EL (cell line): ENCODE measurements at places on chromosomes 4 and X.
A peak's percentile ranks its signal among the peaks of the same experiment; 100 is the strongest.

GRCh38 chr4:107725281-107725859, 5.3 kb upstream of the PAPSS1 start:
- DNase-seq, result peak; percentile 73

DNA sequence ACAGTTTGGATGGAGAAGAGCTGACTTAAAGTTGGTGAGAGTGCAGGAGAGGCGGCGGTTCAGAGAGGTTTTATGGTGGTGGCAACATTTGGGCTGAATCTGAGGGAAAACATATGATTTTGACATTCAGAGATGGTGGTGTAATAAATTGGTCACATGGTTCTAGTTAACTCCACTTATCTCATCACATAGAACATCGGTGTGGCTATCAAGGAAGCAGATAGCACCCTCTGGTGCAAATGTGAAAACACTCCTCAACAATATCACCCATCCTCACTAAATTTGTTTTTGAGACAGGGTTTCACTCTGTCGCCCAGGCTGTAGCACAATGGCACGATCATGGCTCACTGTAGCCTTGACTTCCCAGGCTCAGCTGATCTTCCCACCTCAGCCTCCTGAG, 28.8 kb downstream of the SUPT20HL2 start:
- no peak for DNase-seq

GRCh38 chrX:124348885-124349453, 2.6 kb downstream of the SH2D1A start:
- no peak for DNase-seq

DNA sequence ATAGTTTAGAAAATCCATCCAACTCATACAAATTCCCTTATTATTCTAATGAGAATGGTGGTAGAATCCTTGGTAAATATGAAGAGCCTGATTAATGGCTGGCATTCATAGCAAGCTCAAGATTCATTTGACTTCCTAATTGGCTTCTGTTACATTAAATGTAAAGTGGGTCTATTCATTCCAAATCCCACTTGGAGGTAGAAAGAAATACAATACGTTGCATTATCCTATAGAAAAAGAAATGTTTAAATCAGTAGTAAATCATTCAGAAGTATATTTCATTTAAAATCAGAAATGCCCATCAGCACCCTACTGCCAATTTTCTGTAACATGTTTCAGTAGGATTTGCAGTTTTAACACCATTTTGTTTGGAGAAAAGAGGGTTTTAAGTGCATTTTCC, 6.7 kb downstream of the ADGRG4 start:
- DNase-seq, result no peak

DNA sequence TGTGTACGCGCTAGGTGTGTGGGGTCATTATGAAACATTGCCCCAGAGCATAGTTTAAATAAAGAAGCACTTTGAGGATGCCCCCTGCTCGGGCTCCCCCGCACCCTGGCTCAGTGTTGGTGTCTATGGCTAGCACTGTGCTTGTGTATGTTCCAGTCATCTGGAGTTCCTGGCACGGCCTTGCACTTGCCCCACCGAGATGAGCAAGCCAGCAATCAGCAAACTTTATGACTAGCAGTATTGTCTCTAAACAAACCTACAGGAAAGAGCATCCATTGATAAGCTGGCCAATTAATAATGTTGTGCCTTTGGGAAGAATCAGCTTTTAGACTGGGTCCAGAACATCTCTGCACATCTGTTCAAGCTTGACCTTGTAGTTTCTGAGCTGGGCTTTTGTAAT, 707 bp upstream of the SHROOM4 start:
- DNase-seq, result no peak

DNA sequence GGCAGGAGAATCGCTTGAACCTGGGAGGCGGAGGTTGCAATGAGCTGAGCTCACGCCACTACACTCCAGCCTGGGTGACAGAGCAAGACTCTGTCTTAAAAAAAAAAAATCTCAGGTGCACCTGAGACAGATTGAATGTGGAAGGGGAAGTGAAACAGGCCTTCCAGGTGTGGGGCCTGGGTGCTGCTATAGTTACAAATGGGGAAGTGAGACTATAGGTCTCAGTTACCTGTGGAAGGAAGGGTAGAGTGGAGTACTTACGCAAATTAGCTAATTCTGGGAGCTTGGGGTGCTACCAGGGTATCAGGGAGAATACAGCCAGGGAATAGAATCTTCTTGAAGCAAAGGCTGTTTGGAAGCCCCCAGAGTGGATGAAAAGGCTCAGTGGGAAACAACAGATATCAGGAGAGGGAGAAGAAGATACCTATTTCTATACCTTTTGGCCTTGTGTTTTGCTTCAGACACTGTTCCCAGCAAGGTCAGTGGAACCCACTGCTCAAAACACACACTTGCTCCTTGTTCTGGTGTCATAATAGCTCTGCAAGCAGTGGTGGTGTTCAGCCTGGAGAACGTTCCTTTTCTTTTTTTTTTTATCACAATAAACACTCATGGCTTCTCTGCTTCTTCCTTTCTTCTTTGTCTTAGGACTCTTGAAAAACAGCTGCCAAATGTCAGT, 7.0 kb downstream of the CD38 start:
- no peak for DNase-seq

DNA sequence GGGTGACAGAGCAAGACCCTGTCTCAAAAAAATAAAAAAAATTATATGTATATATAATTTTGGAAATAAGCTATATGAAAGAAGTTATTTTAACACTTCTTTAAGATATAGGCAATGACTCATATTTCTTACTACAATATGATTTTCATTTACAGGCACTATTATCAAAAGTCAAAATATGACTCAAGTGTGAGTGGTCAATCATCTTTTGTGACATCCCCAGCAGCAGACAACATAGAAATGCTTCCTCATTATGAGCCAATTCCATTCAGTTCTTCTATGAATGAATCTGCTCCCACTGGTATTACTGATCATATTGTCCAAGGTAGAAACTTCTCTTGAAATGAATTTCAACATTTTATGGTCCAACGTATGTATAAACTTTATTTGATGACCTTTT, 20.8 kb downstream of the OCIAD1 start:
- DNase-seq, result no peak

DNA sequence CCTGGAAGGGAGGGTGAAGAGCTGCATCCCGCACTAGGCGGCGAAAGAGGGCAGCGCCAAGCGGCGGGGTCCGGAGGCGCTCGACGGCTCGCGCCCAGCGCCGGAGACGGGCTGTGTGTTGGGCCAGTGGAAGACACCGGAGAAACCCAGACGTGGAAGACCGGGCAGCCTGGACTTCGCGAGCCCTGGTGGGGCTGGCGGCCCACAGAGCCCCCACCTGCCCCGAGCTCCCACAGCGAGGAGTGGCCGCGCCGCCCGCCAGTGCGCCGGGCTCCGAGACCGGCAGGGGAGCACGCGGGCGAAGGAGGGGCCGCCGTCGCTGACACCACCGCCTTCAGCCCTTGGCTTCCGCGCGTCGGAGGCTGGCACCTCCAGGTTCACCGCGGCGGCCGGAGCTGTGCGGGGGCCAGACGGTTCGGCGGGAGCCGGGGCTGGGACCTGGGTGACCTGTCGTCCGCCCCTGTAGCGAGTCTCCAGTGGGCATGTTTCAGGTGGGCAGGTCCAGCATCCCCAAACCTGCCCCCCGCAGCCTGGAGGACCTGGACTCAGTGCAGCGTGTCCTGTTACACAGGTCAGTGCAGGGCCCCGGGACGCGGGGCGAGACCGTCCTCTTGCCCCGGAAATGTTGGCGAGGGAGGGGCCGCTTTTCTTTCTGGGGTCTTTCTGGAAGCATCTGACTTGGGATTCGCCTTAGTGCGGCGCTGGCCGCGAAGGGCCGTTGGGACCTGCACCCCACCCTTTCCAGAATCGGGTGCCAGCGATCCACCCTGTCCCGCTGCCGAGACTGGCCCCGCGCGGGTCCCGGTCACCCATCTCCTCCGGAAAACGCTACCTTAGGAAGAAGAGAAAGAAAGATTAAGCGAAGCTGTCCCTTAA, 9.6 kb upstream of the INTU start:
- DNase-seq, result peak; percentile 59

DNA sequence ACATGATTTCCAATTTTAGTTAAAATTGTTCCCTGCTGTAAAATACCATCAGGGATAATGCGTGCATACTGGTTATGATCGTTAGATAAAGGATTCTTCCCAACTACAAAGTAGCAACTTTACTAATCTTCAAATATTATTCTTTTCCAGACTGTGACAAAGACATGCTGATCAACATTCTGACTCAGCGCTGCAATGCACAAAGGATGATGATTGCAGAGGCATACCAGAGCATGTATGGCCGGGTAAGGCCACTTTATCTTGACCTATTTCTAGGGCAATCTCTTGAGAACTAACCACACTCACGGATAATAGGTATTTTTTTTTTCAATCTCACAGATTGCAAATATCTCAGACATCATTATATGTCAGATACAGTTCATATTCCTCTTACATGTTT, 47.0 kb downstream of the ANXA10 start:
- peak; percentile 80 for DNase-seq

GRCh38 chrX:136215559-136215958, 35.6 kb downstream of the MAP7D3 start:
- DNase-seq, result peak; percentile 40

DNA sequence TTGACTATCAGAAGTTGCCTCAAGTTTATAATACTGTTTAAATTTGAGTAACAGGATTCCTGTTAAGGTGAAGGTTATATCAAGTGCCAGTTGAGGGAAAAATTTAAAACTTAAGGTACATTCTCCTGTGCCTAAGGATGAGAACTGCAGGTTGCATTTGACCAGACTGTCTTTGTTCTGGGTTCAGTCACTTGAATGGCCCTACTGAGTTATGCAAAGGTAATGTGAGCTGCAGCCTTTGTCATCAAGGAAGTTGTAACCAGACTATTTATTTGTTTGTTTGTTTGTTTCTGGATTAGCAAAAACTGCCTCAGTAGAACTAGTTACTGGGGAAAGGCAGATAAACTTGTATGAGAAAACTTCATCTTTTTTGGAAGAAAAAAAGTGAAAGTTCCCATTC, 131.9 kb downstream of the ATOH1 start:
- DNase-seq, result no peak

GRCh38 chr4:107037199-107037584, 1.1 kb upstream of the DKK2 start:
- peak; percentile 55 for DNase-seq

DNA sequence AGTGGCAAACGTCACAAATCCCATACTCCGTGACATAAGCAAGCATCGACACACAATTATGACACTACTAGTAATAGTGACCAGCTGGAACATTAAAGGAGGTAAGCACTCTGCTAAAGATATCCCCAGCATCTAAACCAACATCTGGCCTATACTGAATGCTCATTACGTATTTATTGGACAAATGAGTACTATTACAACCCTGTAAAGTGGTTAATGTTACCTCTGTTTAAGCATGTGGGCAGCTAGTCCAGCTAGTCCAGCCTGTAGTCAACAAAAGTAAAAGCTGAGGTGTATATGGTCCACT, 419 bp upstream of the RPGR start:
- no peak for DNase-seq

GRCh38 chr4:6416518-6417286, 55.7 kb downstream of the PPP2R2C start:
- DNase-seq, result no peak

DNA sequence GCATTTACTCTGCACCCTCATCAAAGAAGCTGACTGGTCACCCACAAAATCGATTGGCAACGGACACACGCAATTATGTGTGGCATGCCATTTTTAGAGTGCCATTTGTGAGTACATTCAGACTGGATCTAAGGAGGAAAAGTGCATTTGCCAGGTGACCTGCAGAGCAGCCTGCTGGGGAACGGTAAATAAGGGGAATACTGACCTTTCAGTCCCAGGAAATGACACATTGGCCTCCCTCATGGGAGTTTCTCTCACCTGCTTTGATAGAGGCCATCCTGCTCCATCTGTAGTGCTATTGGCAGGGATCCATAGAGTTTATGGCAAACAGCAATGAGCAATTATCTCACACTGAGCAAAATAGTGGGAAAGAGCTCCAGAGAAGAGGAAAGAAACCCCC, 127.8 kb downstream of the DDX53 start:
- DNase-seq, result no peak

GRCh38 chrX:149497626-149498025, 7.5 kb downstream of the IDS start:
- DNase-seq, result peak; percentile 85

- no peak for DNase-seq
Measured at GRCh38 chrX:118207831-118208453, 91.3 kb upstream of the KLHL13 start.

- DNase-seq, result no peak
Measured at GRCh38 chr4:45668128-45668527, 455.7 kb downstream of the GABRG1 start.

GRCh38 chrX:9911487-9911886, 55.7 kb upstream of the CLDN34 start:
- peak; percentile 65 for DNase-seq

DNA sequence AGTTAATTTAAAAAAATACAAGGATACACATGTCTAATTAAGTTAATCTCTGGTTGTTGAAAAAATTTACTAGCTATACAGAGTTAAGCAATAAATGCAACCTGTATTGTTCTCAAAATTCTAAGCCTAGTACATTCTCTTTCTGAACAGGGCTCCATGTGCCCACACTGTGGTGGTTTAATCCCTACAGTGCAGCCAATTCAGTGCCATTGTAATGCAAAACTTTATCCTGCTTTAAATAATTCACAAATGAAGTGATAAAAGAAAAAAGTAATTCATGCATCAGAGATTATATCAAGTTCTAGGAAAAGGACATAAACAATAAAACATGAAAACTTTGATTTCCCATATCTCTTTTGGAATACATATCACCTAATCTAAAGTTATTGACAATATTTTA, 1089.2 kb downstream of the C4orf33 start:
- DNase-seq, result no peak
